ENCODE measurements at places on chromosomes 1 and 21. TPM values are rescaled to one million over a fixed set of nuclear protein-coding genes. Genes with fewer than 3 reads are reported as not detected.
A peak's percentile ranks its signal among the peaks of the same experiment; 100 is the strongest.

- DNase-seq: no peak
Measured at GRCh38 chr1:1219341-1219740, 5.4 kb upstream of the TNFRSF4 start.

GRCh38 chr1:201229771-201230635, 39.4 kb downstream of the IGFN1 start:
- DNase-seq: no peak

DNA sequence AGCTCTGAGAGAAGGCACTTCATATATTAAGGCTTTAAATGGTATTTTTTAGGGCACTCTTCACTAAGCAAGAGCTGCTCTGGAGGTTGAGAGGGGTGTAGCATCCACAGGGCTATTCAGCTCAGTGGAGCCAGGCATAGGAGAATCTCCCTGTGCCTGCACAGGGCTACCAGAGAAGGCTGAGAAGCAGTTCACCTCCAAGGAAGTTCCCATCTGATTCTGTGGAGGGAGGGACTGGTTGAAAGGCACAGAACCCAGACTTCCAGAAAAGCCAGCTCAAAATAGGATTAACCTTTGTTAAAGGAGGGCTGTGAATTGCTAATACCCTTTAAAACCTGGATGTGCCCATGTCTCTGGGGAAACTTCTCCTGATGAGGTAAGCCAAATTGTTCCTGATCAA, 304.5 kb downstream of the TTLL7 start:
- no peak for DNase-seq

DNA sequence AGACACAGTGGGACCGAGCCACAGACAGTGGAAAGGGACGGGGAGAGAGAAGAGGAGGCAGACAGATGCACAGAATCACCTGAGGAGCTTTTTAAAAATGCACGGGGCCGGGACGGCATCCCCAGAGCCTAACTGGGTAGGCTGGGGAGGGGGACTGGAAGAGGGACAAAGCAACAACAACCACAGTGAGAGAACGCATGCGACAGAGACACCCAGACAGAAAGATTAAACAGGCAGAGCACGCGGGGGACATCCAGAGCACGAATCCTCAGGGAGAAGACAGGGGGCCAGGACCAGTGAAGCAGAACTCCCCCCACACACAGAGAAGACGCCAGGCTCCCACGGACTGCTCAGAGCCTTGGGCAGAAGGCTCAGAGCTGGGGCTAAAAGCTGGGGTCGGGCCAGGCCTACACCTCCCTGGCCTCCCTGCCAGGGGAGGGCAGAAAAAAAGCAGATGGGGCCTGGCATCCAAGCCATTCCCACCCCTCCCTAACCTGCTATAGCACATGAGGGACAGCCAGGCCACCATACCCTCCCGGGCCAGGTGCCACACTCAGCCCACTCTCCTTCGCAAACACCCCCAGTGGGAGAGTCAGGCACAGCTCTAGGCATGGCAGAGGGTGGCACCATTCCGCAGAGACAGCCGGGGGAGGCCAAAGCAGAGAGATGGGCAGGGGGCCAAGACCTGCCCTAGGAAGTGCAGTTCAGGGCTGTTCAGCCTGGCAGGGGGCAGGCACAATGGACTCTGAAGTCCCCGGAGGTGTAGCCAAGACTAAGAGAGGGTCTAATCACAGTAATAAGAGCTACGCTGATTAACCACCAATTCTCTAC, 29.8 kb upstream of the COL16A1 start:
- no peak for DNase-seq

DNA sequence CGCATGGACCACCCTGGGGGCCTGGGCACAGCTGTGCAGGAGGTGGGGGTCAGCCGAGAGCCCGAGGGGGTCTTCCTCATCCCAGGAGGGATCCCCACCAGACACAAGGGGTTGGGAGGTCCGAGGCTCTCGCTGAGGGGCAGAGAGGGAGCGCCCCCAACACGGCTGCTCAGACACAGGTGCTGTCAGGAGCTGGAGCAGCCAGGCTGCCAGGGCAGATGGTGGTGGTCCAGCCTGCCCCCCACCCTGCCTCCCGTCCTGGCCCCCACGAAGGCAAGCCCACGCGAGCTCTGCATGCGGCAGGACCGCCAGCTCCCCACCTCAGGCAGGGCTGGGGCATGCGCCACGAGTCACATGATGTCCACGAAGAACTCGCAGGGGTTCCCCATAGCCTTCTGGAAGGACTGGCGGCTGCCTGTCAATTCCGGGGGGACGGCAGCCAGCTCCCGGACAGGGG, 4.7 kb downstream of the TAS1R3 start:
- no peak for DNase-seq

DNA sequence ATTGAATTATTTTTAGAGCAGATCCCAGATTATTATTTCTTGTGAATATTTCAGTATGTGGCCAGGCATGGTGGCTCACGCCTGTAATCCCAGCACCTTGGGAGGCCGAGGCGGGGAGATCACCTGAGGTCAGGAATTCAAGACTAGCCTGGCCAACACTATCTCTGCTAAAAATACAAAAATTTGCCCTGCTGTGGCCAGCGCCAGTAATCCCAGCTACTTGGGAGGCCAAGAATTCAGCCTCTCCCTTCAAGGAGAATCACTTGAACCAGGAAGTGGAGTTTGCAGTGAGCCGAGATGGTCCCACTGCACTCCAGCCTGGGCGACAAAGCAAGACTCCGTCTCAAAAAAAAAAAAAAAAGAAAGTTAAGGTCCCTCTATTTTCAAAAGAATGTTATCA, 4.3 kb downstream of the OSBPL9 start:
- DNase-seq: no peak

- DNase-seq: no peak
Measured at GRCh38 chr1:241701483-241702295, 49.6 kb downstream of the WDR64 start.

DNA sequence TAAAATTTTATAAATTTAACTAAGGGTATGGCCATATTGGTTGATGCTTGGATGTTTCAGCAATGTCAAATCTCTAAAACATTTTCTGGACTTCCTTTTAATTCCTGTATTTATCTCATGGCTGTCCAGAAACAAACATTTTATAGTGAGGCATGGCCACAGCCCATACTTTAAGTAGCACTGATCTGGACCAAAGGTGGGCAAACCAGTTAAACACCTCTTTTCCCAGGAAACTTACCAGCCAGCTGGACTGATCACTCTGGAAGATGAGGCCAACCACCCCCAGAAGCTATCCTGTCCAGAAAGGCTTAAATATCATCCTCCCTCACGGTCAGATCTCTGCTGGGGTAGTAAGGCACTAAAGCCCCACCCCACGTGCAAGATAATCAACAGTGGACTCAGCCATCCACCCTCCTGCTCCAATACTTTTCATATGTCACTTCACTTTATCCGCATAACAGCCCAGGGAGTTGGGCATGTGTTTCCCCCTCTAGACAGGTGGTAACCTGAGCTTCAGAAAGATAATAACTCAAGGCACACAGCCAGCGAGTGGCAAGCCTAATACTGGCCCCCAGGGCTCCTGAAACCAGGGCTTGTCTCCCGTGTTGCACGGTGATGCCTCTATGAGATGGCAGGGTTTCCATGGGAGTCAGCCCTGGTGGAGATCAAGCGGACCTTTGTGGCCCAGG, 120.5 kb upstream of the NGF start:
- no peak for DNase-seq

GRCh38 chr1:228219245-228219961, 11.6 kb downstream of the OBSCN start:
- no peak for DNase-seq

- no peak for DNase-seq
Measured at GRCh38 chr1:201230676-201231075, 40.1 kb downstream of the IGFN1 start.

DNA sequence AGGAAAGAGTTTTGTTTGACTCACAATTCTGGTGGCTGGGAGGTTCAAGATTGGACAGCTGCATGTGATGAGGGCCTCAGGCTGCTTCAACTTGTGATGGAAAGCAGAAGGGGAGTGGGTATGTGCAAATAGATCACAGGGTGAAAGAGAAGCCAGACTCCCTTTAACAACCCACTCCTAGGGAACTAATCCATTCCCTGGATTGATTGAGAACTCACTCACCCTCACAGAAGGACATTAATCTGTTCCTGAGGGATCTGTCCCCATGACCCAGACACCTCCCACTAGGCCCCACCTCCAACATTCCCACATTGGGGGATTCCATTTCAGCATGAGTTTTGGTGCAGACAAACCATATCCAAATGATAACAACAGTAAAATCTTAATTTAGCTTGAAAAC, 25.6 kb downstream of the UBE2T start:
- DNase-seq: no peak

- no peak for DNase-seq
Measured at GRCh38 chr1:28718166-28718565, 18.6 kb upstream of the YTHDF2 start.

DNA sequence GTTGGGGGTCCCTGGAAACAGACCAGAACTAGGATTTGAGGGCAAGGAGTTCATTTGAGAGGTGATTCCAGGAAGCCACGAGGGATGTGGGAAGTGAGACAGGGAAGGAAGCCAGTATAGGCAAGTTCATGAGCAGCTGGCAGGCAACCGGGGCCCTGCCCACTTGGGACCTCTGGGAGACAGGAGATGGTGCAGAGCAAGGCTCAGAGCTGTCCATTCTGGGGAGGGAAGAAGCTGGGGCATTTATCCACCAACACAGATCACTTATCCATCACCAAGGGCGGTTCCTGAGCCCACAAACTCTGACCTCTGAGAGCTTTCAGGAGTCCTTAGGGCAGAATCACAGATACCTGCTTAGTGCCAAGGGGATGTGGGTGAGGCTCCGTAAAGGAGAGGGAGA, 16.8 kb downstream of the EDN2 start:
- DNase-seq: no peak

DNA sequence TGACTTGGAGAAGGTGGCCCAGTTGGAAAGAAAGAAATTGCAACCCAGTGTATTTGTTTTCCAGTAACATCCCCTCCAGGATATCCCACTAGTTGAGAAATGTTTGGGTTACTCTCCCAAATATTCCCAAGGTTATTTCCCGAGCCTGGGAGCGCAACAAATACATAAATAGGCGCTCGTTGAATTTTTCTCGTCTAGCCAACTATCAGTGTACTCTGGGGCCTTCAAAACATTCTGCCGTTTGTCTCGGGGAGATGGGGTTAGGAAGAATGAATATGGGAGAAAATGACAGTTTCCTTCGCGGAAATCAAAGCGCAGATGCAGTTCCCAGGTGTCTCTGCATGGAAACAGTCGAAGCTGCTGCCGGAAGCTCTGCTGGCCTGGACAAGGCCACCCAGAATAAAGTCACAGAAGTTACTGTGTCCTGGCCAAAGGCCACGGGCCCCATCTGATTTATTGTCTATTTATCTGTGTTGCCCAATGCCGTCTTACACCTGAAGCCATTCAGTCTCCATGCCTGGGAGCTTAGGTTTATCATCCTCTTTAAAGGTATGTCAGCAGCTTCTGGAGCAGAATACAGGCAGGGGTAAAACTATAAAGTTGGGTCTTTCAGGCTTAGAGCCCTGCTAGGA, 1.0 kb downstream of the C1orf115 start:
- DNase-seq: no peak

DNA sequence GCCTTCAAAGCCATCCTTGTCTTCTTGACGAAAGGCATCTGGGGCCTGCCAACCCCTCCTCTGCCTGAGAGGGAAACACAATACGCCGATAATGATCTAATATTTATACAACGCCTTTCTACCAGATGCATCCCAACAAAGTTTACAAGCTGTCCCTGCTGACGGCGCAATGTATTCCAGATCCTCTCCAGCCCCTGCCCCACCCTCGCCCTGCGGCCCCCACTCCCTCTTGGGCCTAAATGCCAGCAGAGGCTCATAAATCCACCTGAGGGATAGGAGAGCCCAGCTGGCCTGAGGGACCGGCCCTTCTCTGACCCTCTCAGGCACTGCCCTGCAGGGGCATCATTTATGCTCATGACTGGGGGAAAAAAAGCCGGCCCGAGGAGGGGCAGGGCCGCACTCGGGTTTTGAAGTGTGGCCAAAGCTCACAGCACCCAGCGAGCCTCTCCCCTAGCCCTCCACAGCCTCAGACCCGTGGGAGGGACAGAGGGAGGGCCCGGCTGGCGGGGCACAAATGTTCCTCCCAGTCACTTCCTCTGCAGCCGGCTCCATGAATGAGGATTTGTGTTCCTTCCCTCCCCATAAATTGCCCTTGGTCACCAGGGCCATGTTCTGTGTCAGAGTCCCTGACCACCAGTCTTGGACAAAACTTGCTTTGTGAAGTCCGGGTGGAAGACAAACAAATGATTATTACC, 140.3 kb downstream of the FOXD2 start:
- peak; percentile 90 for DNase-seq

DNA sequence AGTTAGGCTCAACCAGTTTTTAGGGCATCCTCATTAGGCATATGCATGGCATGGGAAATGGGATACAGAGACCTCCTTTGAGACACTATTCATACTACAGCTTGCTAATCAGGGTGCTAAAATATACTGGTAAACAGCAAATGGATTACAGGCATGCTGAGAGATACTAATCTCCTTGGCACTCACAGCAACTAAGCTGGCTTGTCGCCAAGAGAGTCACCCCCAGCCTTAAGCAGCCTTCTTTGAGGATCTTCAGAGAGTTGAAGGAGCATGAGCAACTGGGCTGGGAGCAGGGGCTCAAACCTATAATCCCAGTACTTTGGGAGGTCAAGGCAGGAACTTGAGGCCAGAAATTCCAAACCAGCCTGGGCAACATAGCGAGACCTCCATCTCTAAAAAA, 120.1 kb upstream of the NR5A2 start:
- DNase-seq: no peak

GRCh38 chr1:217924924-217925323, 293.8 kb downstream of the SPATA17 start:
- DNase-seq: no peak

GRCh38 chr1:56153276-56153675, 426.1 kb downstream of the PLPP3 start:
- no peak for DNase-seq

DNA sequence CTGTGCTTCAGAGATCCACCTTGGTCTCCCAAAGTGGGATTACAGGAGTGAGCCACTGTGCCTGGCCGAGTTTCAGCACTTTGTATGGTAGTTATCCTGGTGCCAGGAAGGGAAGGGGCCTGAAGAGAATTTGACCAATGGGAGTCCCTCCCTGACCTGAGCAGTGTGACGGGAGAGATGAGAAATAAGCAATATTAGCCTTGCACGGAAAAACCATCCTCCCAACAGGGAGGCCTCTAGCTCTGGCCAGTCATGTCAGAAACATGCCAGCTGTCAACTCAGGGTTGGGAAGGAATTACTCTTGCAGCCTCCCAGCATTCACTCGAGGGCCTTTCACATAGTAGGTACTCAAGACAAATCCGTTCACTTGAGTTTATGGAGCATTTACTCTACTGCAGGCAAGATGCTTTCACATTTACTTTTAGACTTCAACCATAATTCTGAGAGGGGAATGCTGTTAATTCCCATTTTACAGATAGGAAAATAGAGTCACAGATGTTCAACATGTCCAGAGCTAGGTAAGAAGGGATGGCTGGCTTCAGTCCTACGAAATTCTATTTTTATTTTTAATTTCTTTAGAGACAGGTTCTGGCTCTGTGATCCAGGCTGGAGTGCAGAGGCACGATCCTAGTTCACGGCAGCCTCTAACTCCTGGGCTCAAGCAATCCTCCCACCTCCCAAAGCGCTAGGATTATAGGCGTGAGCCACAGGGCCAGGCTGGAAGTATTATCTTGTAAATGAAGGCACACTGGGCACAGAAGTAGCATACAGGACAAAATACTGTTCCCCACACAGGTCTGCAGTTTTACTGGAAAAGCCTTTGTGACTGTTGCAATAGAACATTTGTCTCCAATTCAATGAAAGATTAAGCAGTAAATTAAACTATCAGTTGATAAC, 3.2 kb upstream of the ATP13A2 start:
- DNase-seq: no peak

The SLC30A10 gene
- total RNA-seq: not detected

The RLF gene
- 15.8 TPM for total RNA-seq

The G0S2 gene
- 15.5 TPM for total RNA-seq

The TIE1 gene
- 46.3 TPM for total RNA-seq

The NMNAT2 gene
- 2.0 TPM for total RNA-seq

The DMRTA2 gene
- not detected for total RNA-seq

The CAMK2N1 gene
- total RNA-seq: 80.6 TPM

The NOTCH2NLA gene
- 50.1 TPM for total RNA-seq
